ENCODE measurements at places on chromosomes 1 and 21. TPM values are rescaled to one million over a fixed set of nuclear protein-coding genes. Genes with fewer than 3 reads are reported as not detected.

- no peak overlapping the region for H3K27ac ChIP-seq
- no peak overlapping the region for H3K4me3 ChIP-seq
- no peaks in the 10 kb centered on the region for H3K4me1 ChIP-seq
- H3K27me3 ChIP-seq, result no peaks in the 10 kb centered on the region
- no peak for DNase-seq
These were observed 68.3 kb downstream of the PTGER3 start for GRCh38 chr1:70979313-70979712.

GRCh38 chr1:3827813-3828307, 29.2 kb downstream of the CEP104 start:
- peaks cover 26% of the 10 kb centered on the region for H3K36me3 ChIP-seq
- no peak for DNase-seq
- no peak overlapping the region for H3K27ac ChIP-seq
- H3K4me3 ChIP-seq, result no peak overlapping the region
- no peaks in the 10 kb centered on the region for H3K27me3 ChIP-seq

DNA sequence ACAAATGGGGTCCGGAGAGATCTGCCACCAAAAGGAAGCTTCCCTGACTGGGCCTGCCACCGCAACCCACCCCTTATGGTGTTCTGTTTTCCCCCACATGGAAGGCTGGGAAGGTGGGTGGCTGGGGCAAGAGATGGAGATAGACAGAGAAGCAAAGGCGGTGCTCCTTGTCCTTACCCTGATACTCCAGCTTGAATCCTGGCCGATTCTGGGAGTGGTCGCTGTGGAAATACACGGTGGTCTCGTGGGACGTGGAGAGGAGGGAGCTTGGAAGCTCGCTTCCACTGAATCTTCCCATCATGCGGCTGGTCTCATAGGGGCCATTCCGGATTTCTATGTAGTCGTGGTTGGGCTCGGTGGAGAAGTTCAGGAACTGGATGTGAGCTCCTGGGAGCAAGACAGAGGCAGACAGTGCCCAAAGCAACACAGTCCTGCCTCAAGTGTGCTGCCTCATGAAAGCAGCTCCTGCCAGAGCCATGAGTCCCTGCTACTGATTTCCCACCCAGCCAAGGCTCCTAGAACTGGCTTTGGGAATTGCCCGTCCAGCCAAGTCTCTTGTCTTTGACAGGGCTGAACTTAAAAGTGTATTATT, 138.5 kb downstream of the ZSCAN20 start:
- no peak overlapping the region for H3K27ac ChIP-seq
- H3K27me3 ChIP-seq, result no peaks in the 10 kb centered on the region
- H3K36me3 ChIP-seq, result no peaks in the 10 kb centered on the region
- DNase-seq, result no peak

DNA sequence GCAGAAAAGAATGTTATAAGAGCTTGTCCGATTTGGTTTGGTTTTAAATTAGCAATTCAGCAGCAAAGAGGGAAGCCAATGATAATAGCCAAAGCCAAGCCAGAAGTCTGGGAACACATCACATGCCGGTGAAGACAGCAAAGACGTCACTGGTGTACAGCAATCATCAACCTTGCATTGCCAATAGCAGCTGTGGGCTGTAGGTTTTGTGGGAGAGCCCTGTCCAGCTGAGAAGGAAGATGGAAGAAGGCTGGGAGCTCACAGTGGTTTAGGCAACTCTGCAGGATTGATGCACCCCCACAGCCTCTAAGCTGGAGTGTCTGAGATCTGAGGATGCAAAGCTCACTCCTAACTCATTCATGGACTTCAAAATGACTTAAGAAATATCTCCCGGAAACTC, 338.7 kb downstream of the SIPA1L2 start:
- H3K36me3 ChIP-seq, result no peaks in the 10 kb centered on the region
- H3K27me3 ChIP-seq, result no peaks in the 10 kb centered on the region
- no peak for DNase-seq
- H3K4me3 ChIP-seq, result no peak overlapping the region

SPRR2E gene
- total RNA-seq, result not detected

FNDC5 gene
- total RNA-seq, result 0.76 TPM

DNA sequence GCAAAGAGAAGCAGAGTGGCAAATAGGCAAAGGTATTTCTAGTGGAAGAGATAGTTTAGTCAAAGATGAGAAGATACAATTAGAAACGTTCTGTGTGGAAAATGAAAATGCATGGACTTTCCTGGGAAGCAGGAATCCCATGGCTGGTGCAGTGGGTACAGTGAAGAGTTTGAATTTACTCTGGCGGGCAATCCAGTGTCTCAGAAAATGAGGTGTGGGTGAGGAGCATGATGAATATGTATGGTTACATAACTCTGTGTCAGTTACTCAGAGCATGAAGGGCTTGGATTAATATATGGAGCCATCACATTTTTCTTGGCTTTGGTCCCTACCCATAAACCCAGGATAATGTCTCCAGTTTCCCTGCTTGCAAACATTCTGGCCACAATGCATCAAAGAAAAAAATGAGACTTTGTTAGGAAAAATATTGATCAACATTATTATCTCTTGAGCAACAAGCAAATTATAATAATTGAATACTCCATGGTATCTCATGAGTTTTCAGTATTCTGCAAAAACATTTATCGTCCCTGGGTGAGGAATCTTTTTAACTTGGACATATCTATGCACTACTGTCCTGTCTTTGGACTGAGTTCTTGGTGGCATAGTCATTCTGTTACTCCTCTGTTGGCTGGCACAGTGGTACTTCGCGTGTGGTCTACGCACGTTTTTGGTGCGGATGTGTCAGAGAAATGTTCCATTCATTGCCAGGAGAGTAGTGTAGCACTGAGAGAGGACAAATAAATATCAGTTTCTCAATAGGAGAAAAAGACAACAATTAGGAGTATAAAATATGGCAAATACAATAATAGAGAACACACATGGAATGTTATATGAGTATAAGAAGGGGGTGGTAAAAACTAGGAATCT, 173.7 kb upstream of the C1orf105 start:
- no peaks in the 10 kb centered on the region for H3K27me3 ChIP-seq
- peak; percentile 35 for DNase-seq

SLAMF6 gene
- total RNA-seq, result not detected

DNA sequence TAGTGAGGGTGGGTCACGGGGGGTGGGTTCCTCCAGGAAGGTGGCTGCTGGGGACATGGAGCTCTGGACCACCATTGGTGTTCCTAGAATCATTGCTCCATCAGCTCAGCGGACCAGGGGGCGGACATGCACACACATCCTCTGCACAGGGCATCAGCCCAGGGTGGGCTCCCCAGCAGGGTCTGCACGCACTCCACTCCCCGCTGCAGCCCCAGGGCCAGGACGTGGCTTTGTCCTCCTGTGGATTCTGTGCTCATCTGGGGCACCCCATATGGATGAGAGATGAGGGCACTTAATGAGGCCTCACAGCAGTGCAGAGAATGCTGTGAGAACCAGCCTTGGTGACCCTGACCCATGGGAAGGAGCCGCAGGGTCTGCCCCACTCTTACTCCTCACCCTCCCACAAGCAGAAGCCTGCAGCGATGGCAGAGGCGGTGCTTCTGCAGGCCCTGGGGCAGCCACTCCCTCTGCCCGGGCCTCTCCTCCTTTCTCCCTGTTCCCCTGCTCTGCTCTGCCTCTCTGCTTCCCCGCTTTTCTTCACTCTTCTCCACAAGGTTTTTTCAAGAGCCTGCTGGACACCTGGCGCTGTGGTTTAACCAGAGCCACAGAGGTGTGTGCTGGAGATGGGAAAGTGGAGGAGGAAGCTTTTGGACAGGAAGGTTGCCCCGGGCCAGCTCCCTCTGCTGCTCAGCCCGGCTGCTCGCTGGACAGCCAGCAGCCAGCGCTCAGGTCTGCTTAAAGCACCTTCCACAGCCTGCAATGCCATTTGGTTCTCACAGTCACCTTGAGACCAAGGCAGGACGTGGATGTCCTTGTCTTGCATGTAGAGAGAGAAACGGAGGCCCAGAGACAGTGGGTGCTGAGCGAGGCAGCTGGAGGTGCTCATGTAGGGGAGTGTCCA, 26.3 kb upstream of the PCBP3 start:
- H3K36me3 ChIP-seq, result no peaks in the 10 kb centered on the region
- H3K4me1 ChIP-seq, result peaks cover 5% of the 10 kb centered on the region
- peaks cover 31% of the 10 kb centered on the region for H3K27me3 ChIP-seq
- H3K4me3 ChIP-seq, result no peak overlapping the region
- H3K27ac ChIP-seq, result no peak overlapping the region

All from GM23248 (cell line).